ENCODE measurements at places on chromosomes 7 and 10.

DNA sequence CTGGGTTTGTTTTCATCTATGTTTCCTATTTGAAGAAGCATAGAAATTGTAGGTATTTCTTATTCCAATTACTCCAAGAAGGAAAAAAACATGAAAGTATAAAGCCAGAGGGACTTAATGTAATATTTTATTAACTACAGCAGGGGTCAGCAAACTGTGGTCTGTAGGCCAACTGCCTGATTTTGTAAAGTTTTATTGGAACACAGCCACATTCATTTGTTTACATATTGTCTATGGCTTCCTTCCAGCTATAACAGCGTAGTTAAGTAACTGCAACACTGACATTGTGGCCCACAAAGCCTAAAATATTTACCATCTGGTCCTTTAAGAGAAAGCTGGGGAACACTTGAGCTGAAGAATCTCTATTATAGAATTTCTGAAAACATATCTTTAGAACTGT lies 306.2 kb downstream of the BICC1 start:
- DNase-seq = no peak

DNA sequence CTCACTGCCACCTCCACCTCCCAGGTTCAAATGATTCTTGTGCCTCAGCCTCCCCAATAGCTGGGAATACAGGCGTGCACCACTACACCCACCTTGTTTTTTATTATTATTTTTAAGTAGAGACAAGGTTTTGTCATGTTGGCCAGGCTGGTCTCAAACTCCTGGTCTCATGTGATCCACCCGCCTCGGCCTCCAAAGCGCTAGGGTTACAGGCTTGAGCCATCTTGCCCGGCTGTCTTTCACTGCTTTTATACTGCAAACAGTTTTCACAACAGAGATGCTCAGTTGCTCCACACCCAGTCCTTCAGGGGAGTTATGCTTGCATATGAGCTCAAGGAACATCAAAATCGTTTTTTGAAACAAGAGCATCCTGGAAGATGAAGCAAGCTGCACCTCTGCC lies 1.3 kb upstream of the PRR15 start:
- no peak for DNase-seq

- DNase-seq = no peak
These were observed 169.5 kb upstream of the KLF14 start for GRCh38 chr7:130903358-130903974.

DNA sequence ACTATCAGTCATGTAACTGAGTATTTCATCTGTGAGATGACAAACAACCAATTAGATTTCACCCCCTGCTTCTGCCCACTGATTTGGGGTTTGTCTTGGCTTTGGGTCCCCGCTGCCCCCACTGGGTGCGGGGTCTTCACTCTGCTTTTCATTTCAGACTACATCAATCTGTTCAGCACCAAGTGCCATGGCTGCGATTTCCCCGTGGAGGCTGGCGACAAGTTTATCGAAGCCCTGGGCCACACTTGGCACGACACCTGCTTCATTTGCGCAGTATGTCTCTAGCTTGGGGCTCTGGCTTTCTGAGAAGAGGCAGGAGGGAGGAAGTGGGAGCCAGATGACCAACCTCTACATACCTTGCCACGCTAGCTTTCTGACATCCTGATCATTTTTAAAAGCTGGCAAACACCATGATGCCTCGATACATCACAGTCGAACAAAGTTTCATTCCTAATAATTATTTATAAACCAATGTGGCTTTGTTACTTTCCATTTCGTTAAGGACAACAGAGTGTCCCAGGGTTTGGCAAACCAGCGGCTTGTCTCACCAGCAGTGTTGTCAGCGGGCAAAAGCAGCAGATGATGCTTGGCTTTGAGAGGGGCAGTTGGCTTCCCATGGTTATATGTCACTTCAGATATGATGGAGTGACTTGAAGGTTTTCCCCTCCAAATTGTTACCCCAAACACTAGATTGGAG lies 30.3 kb upstream of the BMPR1A start:
- DNase-seq = no peak

- no peak for DNase-seq
These were observed 5.8 kb upstream of the ZNF736 start for GRCh38 chr7:64308016-64308270.

GRCh38 chr7:46754140-46754720 lies 827.7 kb downstream of the TNS3 start:
- no peak for DNase-seq

DNA sequence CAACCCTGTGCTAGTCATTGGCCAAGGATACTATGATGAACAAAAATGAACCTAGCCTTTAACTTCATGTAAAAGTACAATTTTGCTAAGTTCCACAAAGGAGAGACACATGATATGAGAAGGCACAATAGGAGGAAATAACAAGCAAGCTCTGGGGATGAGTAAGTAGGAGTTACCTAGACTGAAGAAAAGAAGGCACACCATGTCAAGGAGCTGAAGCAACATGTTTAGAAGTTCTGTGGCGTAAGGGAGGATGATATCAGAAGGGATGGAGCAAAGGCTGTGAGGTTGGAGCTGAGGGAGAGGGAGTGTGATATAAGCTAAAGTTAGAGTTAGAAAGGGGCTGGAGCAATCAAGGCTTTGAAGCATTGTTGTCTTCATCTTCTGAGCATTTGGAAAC lies 25.6 kb downstream of the KIFBP start:
- DNase-seq = no peak

DNA sequence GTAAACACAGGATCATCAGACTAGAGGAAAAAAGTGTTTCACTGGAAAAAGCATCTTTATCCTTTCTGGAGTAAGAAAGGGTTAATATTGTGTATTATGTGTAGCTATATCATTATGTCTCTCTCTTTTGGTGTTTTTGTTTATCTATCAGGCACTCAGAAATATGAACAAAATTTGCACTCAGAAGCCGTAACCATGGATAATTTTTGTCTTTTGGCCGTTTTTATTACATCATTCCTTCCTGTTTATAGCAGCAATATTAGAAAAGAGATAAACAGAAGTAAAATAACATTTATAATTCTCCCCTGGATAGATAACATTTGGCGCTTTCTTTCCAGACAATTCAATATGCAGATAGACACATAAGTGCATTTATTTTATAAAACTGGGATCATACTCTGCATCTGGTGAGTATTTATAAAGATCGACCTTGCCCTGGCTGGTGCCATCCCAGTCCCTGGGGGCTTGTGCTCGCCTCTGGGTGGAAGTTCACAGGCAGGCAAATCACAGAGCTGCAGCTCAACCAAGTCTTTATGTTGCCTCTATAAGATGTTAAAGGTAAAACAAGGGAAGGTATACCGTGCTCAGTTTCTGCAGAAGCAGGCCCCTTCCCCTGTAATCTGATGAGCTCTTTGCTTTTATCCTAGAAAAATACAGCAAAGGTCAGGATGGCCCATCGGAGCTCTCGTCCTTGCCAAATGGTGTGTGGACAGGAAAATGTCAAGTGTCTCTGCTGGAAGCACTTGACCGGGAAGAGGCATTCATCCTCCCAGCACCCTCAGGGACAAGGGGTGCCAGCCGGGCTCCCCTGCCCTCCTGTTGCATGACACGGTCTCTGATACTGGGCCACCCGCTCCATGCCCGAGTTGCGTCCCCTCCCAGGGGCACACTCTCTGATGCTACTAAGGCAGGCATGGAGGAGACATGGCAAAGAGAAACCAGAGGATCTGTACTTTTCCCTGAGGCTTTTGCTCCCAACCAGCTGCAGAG lies 43.9 kb downstream of the PYROXD2 start:
- no peak for DNase-seq

DNA sequence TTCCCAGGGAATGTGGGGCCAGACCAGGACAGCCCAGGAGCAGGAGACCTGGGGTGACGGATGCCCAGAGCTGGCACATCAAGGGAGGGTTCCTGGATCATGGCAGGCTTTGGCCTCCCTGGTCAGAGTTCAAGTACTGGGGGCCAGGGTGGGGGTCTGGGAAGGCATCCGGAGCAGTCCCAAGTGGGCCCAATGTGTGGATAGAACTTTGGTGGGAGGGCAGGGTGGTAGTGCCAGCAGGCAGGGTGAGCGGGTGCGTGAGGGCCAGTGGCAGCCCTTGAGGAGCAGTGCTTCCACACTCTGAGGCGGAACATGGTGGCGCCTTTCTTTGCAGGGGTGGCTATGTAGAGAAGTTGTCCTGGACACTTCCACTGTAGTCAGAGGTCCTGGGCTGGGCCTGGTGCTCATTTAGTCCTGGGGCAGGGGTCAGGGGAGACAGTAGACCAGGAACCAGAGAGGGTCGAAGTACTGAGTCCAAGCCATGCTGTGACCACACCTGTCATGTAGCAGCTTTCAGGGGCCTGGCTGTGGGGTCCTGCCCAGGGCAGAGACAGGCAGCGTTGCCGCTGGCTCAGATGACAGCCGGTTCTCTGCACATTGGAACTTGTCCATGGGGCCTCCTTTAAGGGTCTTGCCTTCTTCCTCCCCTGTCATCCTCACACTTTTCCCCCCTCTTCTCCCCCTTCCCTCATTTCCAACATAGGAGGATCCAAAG lies 22.2 kb upstream of the CSGALNACT2 start:
- no peak for DNase-seq

DNA sequence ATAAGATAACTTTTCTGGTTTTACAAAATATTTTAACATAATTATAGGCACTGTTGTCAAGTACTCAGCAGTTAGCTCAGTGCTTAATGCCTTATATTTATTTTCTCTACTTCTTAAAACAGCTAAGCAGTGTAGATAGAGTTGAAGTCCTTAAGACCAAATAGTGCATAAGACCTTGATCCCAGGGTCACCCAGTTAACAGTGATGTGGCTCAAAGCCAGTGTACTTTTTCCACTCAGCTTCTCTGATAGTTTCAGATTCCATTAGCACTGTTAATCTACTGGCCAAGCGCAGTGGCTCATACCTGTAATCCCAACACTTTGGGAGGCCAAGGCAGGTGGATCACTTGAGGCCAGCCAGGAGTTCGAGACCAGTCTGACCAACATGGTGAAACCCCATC lies 60.8 kb upstream of the BAMBI start:
- DNase-seq = no peak

DNA sequence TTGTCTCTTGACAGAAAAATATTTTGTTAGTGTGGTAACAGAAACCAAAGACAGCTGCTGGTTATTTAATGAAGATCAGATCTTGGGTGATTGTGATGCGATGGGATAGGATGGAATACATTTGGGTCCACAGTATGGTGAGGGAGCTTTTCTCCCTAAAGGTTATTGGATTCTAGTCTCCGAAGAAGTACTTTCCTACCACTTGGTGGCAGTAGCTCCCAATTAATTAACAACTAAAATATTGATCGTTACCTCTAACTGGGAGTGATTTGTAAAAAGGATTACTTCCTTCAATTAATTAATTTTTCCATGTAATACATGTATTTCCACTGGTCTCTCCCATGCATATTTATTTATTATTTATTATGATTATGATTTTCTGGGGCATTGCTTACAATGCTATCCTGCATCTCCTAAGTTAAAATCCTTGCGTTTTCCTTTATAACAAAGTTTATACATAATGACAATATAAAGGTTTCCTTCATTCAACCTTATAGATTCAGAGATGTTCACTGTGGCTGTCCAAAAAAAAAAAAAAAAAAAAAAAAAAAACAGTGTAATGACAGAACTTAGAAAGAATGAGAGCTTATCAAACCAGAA lies 25.6 kb downstream of the TMEM196 start:
- no peak for DNase-seq

DNA sequence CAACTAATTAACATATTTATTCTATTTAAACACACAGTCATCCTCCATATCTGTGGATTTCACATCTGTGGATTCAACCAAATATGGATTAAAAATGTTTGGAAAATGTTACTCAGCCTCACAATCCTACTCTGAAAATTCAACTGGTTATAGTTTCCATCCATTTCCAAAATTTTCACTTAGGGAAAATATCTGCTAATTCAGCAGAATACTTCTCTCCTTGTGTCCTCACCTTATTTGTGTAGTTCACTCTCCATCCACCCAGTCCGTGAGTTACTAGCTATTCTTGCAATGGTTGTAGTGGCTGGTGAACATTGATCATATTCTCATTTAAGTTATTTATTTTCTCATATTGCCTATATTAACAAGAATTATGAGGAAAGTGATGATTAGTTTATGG lies 77.6 kb upstream of the PRKCQ start:
- DNase-seq = no peak

GRCh38 chr7:114930829-114931655 lies 9.1 kb downstream of the MDFIC start:
- no peak for DNase-seq

DNA sequence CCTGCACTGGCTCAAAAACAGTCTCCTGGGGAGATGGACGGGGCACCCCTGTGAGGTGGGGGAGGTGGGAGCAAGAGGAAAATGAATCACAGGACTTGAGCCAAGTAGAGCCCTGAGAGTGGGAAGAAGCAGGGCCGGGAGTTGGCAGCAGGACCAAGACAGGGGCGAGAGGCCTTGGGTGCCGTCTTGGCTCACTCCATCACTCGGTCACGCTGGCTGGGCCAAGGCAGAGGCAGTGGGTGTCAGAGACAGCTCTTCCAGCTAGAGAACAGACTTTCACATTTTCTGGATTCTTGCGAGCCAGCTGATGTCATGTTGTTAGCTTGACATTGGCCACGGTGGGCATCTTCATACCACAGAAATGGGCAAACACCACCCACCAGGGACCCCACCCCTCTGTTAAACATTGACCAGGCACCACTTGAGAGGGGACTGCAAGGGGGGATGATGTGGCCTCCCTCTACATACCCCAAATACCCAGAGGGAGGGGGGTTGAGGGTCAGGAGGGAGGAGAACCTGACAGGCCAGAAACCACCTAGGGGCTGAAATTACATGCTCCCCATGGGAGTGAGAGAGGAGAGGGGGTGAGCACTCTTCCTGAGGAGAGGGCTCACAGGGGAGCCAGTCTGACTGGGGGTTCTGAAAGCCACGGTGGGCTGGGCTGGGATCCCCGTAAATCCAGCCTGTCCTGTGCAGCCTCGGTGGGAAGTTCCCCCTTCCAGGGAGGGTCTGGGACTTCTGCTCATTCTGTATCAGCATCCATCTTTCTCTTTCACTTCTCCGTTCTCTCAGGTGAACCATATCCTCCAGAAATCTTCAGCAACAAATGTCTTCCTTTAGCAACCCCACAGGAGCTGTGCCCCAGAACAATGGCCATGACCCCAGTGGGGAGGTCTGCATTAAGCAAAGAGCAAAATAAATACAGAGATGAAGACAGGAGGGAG lies 19.6 kb downstream of the CAMK2B start:
- no peak for DNase-seq

- DNase-seq = no peak
These were observed at the start of gene C10orf90 for GRCh38 chr10:126670056-126670894. Gene C10orf90, minus strand, starts transcription at chr10:126670693. Its CDS starts 213 bp downstream, at chr10:126670480.

DNA sequence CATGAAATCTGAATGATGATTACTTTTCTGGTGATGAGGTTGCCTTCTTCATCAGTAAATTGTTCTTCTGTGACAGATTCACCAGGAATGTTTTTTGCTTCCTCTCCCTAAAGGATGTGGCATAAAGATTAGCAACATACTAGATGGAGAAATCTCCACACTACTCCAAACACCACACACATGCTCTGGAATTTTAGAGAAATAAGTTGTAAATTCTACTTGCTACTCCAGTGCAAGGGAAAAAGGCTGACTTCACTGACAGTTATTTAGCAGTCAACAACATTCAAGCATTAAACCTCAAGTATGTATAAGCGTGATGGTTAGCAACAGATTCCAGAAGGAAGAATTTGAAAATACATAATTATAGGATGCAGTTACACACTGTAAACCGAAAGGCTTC lies 137.9 kb upstream of the CCDC6 start:
- DNase-seq = no peak
